ENCODE measurements at places on chromosomes 1 and 21.
A peak's percentile ranks its signal among the peaks of the same experiment; 100 is the strongest.

DNA sequence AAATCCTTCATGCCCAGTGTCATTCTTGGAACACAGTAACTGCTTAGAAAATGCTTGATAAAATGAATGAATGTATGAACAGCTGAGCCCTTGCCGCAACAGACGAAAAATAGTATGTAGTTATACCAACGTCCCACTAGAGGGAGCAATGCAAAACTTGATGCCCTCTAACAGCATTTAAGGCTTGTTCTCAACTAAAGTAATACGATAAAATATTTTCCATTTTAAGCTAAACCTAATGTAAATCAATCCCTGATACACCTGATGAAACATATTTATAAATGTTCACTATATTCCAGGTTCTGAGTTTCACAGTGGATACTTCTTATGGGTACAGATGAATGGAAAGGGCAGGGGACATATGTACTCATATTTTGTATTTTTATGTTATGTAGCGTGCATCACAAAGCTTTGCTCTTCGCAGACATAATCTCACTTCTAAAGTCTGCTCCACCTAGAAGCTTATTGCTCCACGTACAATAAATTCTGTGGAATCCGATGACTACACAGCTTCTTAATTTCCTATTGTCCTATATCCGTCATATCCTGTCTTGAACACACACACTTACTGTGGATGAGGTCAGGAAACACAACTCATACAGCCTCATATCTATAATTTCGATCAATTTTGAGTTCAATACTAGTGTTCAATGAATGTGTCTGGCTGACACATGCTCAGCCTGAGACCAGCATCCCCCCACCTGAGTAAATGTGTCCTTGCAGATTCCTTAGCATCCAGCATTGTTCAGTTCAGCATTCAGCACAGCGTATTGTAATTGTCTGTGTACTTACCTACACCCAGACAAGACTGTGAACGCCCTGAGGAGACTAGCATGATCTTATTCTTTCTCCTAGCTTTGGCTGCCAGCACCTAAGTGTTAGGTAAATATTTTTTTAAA is 4.4 kb upstream of the UTP25 start:
- DNase-seq = no peak

GRCh38 chr1:31222176-31222575 is 17.5 kb downstream of the NKAIN1 start:
- DNase-seq = no peak

DNA sequence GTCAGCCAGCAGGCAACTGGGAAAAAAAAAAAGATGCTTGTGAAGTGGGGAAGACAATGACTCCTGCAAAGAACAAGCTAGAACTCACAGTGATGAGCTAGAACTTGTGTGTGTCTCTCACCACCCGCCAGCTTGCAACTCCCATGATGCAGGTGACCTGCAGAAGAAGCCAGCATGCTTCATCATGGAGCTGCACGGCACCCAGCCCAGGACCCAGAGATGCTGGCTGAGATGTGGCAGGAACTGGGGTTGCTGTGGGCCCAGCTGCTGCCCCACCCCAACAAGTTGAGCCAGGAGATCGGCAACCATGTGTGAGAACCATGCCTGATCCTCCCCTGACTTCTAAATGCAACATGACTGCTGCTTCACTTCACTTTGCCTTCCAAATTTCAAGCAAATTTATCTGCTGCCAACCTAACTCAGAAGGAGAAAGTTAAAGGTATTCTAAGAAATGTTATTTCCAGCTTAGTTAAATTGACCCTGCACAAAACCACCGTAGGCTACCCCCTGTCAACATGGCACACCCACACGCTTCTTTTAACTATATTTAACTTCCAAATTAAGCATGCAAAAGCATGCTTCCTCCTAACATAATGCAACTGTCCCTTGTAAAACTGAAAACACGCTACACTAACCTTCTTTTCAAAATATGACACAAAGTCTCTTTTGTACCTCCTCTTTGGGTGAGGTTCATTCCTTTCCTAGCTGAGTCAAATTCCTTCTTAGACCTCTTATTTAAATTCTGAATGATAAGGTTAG is 166.0 kb upstream of the IGSF21 start:
- DNase-seq = no peak

DNA sequence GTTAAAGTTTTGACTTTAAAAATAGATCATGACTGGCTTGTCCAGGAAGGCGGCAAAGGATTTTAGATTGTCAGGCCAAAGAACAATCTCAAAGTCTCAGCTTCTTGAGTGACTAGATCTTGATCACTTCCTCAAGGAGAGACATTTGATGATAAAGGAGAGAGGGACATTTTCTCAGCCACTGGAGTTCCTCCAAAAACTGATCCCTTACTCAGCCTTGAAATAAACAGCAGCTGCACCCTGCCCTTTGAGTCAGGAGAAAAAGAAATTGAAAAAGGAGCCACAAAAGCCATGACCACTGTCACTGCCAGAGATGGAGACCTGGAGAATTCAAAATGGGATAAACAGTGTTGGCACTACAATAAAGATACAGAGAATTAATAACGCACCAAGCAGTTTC is 288.4 kb upstream of the PRMT6 start:
- no peak for DNase-seq

DNA sequence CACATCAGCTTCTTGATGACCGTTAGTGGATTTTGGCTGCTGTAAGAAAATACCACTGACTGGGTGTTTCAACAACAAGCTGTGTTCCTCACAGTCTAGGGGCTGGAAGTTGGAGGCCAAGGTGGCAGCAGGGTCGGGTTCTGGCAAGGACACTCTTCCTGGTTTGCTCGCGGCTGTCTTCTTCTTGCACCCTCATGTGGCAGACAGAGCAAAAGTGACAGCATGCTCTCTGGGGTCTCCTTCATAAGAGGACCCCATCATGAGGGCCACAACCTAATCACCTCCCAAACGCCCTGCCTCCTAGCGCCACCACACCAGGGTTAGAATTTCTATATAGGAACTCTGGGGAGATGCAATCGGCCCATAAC is 18.6 kb upstream of the TSPEAR start:
- DNase-seq = no peak

DNA sequence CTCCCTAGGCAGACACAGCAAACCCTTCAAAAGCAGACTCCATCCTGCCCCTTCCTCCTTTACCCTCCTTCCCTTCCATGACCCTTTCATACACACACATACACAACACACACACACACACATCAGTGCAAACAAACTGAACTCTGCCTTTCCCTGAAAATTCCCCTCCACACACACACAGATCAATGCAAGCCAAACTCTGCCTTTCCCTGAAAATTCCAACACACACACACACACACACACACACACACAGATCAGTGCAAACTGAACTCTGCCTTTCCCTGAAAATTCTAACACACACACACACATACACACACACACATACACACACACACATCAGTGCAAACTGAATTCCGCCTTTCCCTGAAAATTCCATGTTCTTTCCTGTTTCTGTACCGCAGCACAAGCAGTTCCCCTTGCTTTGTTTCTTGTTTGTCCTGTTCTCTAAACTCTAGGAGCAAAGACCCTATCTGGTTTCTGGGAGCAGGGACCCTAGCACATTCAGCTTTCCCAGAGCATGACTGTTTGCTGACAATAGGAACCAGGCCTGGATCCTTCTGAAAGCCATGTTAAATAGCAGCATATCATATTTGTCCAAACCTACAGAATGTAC is 91.0 kb downstream of the PTPN14 start:
- no peak for DNase-seq

DNA sequence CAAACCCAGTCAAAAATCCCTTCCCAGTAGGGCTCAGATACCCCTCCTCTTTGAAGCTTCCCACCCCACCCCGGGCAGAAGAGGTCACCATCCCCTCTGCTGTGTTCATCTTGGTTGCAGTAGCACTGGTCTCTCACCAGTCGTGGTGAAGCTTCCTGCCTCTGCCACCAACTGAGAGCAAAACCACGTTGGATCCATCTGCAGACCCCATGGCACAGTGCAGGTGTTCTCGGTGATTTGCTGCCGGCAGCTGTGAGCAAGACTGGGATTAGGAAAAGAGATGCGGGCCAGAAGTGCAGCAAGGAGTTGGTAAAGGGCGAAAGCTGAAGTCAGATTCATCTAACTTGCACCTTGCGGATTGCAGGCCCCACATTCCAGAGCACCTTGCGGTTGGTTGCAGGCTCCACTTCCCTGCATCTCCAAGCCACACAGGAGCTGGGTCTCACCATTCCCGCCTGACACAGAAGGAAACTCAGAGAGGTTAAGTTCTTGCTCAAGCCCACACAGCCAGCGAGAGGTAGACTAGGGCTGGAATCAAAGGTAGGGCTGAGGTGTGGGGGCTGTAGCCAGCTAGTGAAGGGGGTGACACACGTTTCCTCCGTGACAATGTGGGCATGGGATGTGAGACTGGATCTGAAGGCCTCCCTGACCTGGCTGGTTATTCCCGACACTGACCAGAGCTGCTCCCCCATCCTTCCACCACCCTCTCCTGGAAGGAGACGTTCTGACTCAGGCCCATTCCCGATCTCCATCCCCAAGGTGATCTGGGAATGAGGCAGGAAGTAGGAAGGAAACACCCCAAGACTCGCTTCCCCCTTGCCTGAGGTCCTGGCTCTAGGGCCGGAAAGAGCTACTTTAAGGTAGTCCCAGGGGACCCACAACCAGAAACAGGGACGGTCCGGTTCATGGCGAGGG is 3.3 kb upstream of the FAM110D start:
- no peak for DNase-seq

GRCh38 chr1:55006931-55007330 is 8.2 kb downstream of the BSND start:
- DNase-seq = no peak

- no peak for DNase-seq
Measured at GRCh38 chr1:110476028-110476765, 25.2 kb downstream of the PROK1 start.

DNA sequence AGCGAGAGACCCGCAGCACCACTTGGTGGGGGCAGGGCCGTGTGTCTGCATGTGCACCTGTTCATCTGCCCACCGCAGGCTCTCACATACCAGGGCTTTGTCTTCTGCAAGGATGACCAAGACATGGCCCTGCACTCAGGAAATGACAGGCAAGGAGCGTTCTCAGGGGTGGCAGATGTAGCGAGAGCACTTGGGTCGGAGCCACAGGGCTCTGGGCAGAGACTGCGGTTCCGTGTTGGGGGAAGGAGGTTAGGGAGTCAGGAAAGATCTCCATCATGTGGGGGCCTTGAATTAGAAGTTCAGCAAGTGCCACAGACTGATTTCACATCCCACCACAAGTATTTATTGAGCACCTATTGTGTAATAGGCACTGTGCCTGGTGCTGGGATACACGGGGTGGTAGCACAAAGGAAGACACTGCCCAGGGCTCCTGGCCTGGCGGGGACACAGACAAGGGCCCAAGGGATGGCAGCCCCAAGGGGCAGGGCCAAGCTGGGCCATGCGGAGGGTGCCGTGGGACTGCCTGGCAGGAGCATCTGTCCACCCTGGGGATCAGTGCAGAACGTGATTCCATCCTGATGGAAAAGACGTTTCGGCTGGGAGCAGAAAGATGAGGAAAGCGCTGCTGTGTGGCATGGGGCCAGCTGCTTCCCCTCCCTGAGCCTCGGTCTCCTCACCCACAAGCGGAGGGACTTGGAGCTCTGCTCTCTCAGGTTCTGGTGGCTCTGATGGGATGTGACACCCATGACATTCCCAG is 11.4 kb upstream of the SPSB1 start:
- DNase-seq = no peak

DNA sequence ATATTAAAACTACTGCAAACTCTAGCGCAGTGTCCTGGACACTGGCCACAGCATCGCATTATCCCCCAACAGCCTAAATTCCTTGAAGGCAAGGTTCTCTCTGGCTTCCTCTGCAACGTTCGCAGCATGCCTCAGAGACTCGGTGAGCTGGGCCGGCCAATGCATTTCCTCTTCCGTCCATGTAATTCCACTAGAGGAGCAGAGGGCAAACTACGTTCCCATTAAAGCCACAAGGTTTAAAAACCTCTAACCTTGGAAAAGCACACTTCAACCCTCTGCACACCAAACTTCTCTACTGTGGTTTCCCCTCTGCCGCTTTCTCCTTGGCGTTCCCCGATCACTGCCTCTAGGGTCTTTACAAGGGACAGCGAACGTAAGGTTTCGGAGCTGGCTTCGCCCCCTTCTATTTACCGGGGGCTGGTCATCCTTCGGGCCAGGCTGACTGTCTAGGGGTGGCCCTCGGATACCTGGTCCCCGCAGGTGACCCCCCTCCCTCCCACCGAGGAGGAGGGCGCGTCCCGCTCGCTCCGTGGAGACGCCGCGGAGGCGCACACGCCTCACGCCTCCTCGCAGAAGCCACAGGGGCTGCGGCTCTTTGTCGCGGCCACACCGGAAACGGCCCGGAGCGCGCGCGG is 456 bp upstream of the SMYD2 start:
- DNase-seq = no peak

GRCh38 chr1:70504176-70504820 is 93.2 kb downstream of the CTH start:
- DNase-seq = peak; percentile 54

GRCh38 chr1:38915352-38915948 is 26.2 kb downstream of the RHBDL2 start:
- DNase-seq = no peak

GRCh38 chr21:40335704-40336103 is 468.5 kb downstream of the PCP4 start:
- no peak for DNase-seq

- no peak for DNase-seq
Measured at GRCh38 chr1:232493869-232494268, 136.1 kb downstream of the SIPA1L2 start.

DNA sequence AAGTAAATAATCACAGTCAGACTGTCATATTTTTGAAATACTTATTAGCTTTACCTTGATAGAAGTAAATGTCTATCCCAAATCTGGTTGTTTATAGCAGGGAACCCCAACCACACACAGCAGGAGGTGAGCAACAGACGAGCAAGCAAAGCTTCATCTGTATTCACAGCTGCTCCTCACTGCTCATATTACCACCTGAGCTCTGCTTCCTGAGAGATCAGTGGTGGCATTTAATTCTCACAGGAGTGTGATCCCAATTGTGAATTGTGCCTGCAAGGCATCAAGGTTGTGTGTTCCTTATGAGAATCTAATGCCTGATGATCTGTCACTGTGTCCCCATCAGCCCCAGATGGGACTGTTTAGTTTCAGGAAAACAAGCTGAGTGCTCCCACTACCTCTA is 104.3 kb downstream of the GPATCH2 start:
- DNase-seq = no peak

DNA sequence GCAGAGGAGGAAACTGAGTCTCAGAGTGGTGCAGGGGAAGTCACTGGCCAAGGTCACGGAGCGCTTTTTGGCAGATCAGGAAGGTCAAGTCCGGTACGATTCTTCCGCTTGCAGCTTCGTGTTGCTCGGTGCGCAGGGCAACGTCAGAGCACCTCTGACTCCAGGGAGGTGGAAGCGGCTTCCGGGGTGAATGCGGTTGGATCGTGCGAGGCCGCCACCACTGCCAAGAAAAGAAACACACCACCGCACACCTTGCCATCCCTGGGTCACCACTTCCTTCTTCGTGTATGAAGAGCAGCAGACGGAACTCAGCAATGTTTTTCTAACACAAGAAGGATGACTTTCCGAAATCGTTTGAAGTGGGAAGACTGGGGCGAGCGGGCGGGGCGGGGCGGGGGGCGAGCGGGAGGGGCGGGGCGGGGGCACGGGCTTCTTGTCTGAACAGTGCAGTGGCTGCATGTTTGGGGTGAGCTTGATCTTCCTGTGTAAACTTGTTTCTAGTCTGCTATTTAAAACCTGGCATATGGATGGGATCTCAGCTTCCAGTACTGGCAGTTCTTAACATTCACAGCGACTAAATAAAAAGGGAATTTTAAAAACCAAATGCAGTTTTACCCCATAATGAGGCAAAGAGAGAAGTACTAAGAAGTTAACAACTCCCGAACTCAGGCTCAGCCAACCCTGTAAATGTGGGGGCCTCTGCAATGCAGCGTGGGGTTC is 300.0 kb downstream of the RRAGC start:
- DNase-seq = peak; percentile 87

- no peak for DNase-seq
Measured at GRCh38 chr1:102531036-102531435, 534.3 kb upstream of the OLFM3 start.

Measured in T-helper 2 cell treated with Interferon-gamma antibody and Interleukin-4, amounts not matched to agents 5 μg/mL and 100 μg/mL, for 36 hours (primary cell).